HL-60 (cell line): ENCODE measurements at places on chromosomes 13 and 19.

GRCh38 chr13:23609414-23609760 is 39.2 kb downstream of the TNFRSF19 start:
- no peak for DNase-seq

DNA sequence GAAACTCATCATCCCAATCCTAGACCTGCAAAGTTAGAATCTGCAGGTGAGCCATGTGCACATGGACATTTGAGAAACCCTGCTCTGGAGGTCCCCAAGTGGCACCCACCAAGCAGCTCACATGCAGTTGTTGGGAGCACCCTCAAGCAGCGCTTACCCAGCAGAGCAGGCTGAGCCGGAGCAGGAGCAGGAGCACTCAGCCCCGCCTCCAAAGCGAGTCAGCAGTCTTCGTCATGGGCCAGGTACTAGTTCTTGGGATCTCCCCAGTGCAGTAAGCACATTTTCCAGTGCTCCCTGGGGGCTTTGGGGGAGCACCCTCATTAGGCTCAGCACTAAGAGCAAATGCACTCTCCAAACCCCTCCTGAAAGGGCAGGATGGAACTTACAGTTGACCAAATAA is 572.7 kb downstream of the IRS2 start:
- DNase-seq, result no peak

DNA sequence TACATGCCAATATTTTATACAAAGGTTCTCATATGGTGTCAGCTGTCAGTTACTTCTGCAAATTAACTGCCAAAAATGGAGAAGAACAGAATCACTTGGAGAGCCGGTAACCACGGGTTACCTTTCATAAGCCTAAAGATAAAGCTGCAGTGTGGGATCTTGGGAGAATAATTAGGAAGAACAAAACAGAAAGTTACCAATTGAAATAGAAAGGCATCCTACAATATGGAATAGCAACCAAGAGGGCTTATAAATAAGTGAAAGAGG is 74.2 kb downstream of the TSHZ3 start:
- no peak for DNase-seq

- no peak for DNase-seq
These were observed 40.7 kb upstream of the VWA8 start for GRCh38 chr13:42001580-42001979.

- no peak for DNase-seq
These were observed 345.3 kb upstream of the OBI1 start for GRCh38 chr13:79003989-79004898.

GRCh38 chr13:23776698-23777574 is 112.3 kb downstream of the MIPEP start:
- DNase-seq, result no peak

DNA sequence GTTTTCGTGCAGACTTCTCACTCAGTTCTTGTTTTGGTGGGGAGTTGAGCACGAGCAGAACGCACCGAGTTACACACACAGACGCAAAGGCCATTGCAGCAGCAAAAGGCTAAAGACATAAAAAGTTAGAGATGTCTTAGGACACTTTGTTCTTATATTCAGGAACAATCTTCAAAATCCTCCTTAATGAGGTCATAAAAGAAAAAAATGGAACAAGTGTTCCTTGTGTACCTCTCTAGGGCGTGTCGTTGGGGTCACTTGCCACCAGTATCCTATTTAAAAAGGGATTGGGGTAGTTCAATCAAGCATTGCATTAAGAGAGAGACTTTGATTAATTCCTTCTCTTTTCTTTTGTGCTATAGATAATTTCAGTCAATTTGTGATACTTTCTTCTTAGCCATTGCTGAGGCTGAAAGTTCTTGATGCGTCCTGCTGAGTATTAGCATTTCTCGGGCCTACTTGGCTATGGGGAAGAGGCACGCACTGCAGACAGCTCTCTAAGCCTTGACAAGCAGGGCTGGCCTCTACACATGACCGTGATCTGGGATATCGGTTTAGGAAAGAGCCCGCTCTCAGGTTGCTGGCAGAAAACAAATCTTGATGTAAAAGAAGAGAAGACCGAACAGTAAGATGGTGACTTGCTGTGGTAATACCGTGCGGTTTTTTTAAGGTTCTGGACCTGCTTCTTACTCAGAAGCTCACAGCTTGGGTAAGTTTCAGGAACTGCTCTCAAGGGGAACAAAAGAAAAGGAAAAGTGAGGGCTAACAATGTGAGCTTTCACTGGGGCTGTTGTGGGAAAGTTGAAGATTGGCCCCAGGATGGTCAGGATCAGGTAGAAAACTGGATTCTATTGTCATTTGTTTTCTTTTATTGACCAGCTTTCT is 223.6 kb downstream of the TM9SF2 start:
- no peak for DNase-seq

- no peak for DNase-seq
These were observed 194.3 kb downstream of the DLEU7 start for GRCh38 chr13:50649211-50649610.

GRCh38 chr13:99566125-99567083 is 65.1 kb downstream of the TM9SF2 start:
- DNase-seq, result no peak

DNA sequence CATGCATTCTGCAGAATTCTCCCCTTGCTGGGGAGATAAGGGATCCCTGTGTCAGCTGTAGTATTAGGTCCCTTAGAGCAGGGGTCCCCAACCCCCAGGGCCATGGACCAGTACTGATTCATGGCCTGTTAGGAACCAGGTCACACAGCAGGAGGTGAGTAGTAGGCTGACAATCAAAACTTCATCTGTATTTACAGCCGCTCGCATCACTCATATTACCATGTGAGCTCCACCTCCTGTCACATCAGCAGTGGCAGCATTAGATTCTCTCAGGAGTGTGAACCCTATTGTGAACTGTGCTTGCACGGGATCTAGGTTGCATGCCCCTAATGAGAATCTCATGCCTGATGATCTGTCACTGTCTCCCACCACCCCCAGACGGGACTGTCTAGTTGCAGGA is 37.9 kb downstream of the CPAMD8 start:
- no peak for DNase-seq

DNA sequence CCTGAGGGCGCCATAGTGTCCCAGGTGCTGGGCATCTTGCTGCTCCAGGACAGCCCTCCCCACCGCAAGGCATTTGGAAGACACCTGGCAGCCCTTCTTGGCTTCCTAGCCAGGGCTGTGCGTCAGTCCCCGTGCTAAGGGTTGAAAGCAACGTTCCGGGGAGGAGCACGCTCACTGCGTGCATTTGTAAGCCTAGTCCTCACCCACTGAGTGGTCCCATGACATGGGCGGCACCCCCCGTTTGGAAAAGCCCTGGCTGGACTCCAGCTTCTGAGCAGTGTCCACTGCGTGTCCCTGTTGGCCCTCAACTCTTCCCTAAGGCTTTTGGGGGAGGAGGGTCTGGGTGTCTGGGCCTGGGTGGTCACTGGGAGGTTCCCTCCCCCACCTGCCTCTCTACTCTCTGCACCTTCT is 76.3 kb upstream of the GPR183 start:
- no peak for DNase-seq

GRCh38 chr19:1067341-1067957 is 482 bp downstream of the ARHGAP45 start:
- peak; percentile 59 for DNase-seq

GRCh38 chr19:49155005-49155819 is at the start of gene HRC:
HRC (minus strand) TSS chr19:49155396; CDS start chr19:49155237, 159 bp downstream.
- DNase-seq, result no peak

DNA sequence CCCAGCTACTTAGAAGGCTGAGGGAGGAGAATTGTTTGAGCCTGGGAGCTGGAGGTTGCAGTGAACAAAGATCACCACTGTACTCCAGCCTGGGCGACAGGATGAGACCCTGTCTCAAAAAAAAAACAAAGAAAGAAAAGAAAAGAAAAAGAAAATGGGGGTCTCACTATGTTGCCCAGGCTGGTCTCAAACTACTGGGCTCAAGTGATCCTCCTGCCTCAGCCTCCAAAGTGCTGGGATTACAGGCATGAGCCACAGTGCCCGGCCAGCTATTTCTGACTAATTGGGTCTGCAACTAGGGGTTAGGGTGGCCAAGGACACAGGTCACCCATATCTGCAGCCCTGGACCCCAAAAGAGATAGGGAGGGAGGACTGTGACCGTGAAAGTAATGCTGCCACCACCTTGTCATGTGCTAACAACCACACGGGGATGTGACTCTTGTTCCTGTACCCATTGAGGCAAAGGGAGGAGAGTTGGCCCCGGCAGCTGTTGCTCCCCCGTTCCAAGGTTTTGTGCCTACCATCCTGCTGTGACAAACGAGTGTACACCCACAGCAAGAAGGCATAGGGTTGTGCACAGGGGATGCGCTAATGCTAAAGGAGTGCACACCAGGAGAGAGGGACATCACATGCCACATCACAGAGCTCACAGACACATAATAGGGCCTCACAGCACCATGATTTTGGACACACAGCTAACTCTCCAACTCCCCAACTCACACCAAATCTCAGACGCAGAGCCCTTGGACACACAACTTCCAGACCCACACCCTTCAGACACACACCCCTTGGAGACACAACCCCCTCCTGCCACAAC is 619 bp downstream of the MEF2B start:
- no peak for DNase-seq

DNA sequence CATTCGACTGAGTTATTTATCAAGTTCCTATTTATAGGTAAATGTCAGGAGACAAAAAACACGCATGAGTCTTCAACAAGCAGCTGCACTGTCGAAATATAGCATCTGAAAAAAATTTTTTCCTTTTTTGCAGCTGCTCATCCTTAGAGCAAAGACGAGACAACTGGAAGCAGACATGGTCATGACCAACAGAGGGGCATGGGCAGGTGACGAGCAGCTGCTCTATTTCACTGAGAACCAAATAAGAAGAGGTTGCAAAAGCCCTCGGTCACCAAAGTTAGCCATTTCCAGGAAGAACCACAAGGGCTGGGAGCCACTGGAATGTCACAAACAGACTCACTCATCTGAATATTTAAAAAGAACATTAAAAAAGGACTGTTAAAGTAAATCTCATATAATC is 22.2 kb downstream of the SOHLH2 start:
- DNase-seq, result no peak

GRCh38 chr19:7784856-7785255 is 21.8 kb downstream of the CLEC4M start:
- DNase-seq, result no peak

DNA sequence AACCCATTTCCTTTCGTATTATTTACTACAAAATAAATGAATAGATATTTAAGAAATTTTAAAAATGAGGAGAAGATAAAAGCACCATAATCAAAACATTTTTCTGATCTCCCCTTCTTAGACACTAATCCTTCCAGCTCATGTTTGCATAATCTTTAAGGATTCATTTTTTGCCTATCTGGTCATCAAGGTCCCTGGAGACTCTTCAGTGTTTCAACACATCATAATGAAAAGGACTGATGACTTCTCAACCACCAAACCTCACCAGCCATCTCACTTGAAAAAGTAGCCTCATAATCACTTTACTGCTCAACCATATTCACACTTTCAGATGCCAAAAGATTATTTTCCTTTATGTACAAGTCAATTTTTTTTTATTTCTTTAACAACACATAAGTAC is 80.1 kb downstream of the DCLK1 start:
- DNase-seq, result no peak

DNA sequence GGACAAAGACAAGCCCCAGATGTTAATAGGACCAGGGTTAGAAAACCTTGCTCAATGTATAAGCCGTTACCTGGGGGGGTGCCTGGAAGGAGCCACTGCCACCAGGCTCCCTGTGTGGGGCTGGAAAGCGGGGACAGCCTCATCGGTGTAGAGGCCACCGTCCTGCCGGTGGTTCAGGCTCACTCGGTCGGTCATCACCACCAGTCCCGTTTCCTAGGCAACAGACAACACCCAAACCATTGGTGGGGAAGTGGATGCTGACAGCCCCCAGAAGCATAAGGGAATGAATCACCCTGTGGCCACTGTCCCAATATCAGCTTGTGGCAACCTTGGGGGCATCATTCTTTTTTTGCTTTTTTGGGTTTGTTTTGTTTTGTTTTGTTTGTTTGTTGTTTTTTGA is 55.8 kb downstream of the CPAMD8 start:
- DNase-seq, result no peak

DNA sequence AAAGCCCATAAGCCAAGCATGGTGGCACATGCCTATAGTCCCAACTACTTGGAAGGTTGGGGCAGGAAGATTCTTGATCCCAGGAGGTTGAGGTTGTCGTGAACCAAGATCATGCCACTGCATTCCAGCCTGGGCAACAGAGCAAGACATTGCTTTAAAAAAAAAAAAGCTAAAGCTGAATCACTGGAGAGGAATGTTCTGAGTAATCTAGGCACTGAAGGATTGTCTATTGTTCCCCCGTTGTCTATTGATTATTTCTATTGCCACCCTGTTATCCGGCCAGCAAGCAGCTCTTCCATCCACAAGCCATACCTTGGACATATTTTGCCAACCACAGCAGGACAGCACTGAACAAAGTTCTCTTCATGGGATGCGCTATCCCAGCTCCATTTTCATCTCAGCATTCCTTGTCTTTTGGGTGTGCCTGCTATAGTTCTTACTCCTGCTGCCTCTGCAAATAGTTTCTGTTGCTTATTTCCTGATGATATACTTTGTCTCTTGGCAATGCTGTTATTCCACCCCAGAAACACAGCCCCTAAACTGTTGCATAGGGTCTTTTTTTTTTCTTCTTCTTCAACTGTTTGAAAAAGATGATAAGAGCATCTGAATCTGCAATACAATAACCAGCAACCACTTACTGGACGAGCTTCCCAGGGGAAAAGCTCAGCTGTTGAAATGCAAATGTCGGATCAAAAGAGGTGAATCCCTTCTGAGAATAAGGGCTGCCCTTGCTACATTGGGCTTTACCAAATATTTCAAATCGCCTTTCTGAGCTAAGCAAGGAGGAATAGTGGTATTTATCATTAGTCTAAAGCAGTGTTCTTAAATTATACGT is 22.2 kb upstream of the SIAH3 start:
- no peak for DNase-seq

DNA sequence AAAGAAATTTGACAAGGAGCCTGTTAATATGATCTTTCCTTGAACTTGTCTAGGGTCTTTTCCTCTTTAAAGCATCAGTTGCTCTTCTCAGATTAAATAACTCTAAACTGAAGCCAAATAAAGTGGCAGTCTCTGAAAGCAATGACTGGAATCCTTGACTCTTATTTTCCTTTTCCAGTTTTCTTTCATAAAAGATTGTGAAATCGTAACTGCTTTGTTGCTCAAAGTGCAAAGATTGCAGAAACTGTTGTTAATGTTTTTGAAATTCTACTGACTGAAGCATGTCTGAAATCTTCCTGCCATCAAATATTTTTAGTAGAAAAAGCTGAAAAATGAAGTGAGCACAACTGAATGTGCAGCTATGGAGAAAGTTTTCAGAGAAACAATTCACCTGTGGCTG is 1.9 kb downstream of the NHLRC3 start:
- DNase-seq, result no peak

- no peak for DNase-seq
These were observed 765.9 kb upstream of the SLITRK1 start for GRCh38 chr13:84648069-84648640.

DNA sequence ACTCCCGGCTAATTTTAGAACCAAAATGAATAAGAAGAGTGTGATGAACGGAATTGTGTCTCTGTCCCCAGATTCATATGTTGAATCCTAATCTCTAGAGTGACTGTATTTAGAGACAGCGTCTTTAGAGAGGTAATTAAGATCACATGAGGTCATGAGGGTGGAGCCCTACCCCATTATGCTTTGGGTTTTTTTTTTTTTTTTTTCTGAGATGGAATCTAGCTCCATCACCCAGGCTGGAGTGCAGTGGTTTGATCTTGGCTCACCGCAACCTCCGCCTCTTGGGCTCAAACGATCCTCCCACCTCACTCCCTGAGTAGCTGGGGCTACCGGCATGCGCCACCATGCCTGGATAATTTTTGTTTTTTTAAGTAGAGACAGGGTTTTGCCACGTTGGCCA is 27.9 kb downstream of the FBXO27 start:
- DNase-seq, result no peak

- DNase-seq, result no peak
These were observed 4.3 kb upstream of the LATS2 start for GRCh38 chr13:21065686-21066085.

GRCh38 chr13:73109288-73109899 is 50.6 kb downstream of the KLF5 start:
- no peak for DNase-seq
